ENCODE measurements at places on chromosomes 2 and 18.
A peak's percentile ranks its signal among the peaks of the same experiment; 100 is the strongest.

GRCh38 chr2:217568289-217568971, 434.4 kb downstream of the TNS1 start:
- DNase-seq = no peak

GRCh38 chr2:221612161-221612560, 40.1 kb upstream of the EPHA4 start:
- DNase-seq = no peak

GRCh38 chr2:224014336-224014735, 24.8 kb downstream of the SERPINE2 start:
- no peak for DNase-seq

GRCh38 chr2:30758191-30758651, 49.0 kb downstream of the CAPN13 start:
- DNase-seq = no peak

DNA sequence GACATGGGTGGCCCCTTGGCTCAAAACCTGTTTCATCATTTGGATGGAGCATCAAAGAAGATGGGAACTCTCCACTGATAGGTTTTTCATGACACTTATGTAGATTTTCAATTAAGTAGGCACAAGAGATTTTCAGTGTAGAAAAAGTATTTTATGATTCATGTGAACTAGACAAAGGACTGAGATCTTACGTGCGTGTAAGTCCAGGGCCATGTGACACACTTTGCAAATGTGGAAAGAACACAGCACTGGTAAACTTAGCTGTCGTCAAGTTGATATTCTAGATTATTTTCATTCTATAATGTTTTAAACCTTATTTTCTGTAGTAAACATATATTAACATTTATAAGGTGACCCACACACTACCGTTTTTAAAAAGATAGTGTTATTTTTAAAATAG, 37.4 kb downstream of the RNF144A start:
- DNase-seq = no peak

DNA sequence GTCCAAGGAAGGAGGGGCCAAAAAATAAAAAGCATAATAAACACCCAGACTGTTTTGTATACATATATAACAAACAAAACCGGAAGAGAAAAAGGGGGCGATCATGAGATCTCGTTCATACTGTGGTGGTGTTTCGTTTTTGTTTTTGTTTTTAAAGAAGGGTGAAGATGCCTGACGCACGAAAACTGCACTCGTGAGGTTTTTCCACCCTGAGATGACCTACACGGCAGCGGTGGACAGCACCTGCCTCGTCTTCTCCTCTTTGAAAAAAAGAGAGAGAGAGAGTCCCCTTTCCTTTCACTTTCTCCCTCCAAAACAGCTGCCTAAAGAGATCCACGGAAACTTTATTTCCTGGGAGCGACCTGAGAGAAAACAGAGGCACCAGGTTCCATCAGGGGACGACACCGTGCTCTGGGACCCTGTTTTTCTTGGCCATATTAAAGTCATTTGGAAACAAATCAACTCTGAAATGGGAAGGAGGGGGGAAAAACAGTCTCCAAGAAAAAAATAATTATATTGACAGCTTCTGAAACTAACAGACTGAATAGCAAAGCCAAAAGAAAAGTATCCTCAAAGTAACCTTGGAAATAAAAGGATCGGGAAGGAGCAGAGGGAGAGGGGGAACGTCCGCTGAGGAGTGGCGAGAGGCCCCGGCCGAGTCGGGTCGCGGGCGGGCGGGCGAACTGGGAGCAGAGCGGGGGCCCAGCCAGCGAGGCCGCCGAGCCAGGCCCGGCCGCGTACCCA, 3.5 kb downstream of the POU3F3 start:
- no peak for DNase-seq

GRCh38 chr2:24304631-24305030, 55.7 kb downstream of the ITSN2 start:
- DNase-seq = no peak

DNA sequence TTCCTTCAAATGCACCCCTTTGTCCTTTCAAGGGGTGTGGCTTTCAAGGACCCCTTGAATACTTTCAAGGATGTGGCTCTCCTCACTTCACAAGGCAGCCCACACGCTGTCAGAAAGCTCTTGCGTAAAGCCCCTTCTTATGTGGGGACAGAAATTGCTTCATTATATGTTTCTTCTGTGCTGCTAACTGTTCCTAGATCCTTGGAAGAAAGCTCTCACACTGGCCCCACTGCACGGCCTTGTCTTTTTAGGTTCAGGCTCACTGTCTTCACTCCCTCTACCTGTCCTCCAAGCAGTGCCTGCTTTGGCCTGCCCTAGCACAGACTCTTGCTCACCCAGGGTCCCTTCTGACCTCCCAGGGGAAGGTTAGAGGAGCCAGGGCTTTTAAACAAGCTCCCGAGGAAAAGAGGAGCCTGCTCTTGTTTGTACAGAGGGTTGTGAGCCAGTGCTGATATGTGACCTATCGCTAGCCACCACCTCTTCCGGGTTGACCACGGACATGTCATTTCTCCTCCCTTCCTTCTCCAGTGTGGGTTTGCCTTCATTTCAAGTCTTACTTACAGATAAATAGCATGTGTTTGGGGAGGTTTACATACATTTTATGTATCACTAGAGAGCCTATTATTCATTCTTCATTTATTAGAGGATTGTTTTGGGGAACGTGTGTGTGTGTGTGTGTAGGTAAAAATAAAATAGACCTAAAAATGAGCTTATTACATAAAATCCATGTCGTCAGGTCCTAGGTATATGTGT, 94.7 kb downstream of the RTN4 start:
- DNase-seq = no peak

DNA sequence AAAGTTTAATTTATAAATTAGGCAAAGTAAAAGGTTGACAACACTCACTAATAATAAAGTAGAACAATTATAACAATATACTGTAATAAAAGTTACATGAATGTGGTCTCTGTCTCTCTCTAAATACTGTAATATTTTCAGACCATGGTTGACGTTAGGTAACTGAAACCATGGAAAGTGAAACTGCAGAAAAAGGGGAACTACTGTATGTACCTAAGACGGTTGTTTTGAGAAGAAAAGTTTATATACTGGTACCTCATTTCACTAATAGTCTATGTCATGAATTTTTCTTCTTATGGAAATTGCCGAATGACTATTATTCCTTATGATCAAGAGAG, 166.7 kb upstream of the ZNF521 start:
- peak; percentile 14 for DNase-seq
